Left hindlimb (tissue), 1 donor: ENCODE measurements at places on chromosomes 12 and 14.

DNA sequence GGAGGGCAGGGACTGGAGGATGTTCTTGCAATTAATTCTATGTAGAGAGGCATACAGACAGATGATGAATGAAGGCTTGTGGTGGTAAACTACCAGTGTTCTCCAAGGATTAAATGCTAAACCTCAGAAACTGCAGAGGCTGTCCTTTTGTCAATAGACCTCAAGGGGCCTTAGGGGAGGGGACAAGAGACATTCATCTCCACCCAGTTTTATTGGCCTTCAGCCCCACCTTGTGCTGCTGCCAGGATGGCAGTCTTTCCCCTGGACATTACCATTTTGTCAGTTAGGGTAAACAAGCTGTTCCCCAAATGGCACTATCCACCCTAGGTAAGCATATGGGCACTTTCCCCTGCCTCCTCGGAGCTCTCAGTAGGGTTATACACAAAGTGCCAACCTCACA is 4.9 kb upstream of the SMAGP start:
- no peak for DNase-seq

DNA sequence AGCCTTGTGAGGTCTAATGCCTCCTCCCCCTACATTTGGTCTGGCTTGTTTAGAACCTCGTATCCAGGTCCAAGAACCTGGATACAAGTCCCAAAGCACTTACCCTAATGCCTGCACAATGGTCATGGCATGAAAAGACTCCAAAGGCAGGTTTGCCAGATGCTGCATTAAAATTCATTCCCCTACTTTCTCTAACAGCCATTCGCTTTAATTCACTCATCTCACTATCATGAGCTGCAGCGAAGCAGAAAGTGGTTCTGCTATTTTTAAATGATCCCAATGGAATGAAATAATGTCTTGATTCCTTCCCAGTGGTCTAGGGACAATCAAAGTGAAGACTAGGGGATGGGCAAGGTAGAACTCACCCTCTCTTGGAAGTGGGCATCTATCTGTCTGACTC is 72.5 kb upstream of the MAX start:
- no peak for DNase-seq

GRCh38 chr14:70957710-70958109 is 50.5 kb downstream of the PCNX1 start:
- DNase-seq, result no peak

DNA sequence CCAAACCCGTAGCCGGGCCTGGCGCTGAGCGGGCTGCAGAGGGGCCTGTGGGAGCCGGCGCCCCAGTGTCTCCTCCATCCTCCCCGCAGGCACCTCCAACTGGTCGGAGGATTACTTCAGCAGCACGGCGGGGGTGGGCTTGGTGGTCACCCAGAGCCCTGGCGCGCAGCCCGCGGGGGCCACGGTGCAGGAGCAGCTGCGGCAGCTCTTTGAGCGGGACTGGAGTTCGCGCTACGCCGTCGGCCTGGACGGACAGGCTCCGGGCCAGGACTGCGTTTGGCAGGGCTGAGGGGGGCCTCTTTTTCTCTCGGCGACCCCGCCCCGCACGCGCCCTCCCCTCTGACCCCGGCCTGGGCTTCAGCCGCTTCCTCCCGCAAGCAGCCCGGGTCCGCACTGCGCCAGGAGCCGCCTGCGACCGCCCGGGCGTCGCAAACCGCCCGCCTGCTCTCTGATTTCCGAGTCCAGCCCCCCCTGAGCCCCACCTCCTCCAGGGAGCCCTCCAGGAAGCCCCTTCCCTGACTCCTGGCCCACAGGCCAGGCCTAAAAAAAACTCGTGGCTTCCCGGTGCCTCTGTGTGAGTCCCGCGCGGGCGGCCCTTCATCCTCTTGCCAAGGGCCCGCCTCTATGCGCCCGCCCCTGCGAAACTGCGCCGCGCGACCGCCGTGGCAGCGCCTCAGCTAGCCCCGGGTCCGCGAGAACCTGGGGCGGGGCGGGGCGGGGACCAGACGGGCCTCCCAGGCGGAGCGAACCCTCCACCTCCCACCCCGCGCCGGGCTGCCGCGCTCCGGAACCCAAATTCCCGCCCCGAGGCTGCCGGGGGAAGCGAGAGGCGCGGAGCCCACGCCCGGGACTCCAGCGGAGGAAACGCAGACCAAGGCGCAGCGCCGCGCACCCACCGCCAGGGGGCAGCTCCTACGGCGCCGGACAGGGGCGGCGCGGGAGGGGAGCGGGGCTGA is 8.3 kb downstream of the PLD4 start:
- peak; percentile 93 for DNase-seq

- no peak for DNase-seq
Observed at GRCh38 chr12:70883855-70884254, 36.7 kb downstream of the PTPRR start.

- DNase-seq, result no peak
Observed at GRCh38 chr12:53830631-53831030, 78.9 kb upstream of the CISTR start.

DNA sequence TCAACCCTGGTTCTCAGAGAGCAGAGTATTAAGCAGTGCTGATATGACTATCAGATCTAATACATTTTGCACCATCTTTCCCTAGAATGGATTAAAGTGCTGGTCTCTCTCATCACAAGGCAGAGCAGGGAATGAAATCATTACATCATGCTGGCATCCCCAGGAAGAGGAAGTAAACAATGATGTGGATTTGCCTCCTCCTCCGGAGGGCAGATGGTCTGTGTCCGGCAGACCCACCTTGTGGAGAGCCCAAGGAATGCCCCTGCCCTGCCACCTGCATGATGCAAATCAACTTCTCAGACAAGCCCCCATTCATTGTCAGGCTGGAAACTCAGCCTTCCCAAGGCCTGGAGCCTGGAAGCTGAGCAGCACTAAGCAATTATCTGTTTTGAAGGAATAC is 1149.1 kb downstream of the VRK1 start:
- no peak for DNase-seq

- no peak for DNase-seq
Observed at GRCh38 chr12:8912914-8913313, 1.4 kb upstream of the PHC1 start.

GRCh38 chr12:1847411-1847810 is 27.0 kb downstream of the LRTM2 start:
- no peak for DNase-seq

DNA sequence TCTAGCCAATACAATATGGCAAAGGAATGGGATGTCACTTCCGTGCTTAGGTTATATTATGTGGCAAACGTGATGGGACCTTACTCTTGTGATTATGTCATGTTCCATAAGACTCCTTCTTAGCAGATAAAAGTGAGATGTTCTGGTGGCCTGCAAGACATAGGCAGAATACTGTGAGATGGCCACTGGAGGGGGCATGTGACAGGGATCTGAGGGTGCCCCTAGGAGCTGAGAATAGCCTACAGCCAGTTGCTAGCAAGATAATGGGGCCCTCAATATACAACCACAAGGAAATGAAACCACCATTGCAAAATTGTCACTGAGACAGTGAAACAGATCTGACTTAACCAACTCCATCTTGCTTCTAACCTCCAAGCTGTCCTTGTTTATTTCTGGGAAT is 151.4 kb upstream of the SSTR1 start:
- no peak for DNase-seq

DNA sequence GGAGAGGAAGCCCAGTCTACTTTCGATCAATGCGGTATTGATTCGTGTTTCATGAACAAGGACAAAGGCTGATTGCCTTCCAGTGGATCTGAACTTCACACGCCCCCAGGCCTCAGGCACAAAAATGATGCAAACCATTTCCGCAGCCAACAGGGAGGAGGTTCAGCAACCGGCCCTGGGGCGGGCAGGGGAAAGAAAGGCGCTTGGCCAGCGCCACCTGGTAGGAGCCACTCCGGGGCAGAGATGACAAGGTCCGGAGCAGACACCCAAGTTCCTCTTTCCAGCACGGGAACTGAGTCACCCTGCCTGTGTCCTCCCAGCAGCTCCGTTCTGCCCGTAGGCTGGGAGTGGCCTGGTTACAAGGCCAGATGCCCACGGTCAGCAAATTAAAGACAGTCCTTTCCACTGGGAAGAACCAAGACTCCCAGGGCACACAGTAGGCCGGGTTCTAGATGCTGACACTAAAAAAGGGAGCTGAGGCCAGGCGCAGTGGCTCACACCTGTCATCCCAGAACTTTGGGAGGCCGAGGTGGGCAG is 136.3 kb downstream of the SCARB1 start:
- DNase-seq, result peak; percentile 72

DNA sequence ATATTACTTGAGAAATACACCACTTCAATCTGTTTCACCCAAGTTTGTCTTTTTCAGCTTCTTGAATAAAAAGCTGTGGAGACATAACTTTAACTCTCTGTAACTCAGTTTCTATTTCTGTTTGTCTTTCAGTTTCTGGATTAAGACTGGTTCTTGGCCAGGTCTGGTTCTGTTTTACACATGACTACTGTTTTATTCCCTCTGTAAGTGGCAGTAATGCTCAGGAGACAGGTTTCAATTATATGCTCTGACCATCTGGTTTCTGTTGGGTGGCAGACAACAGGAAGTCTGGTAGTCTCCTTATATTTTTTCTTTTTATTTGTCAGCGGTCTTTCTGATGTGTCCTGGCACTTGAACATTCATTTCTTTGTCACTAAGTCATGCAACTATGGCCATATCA is 102.9 kb downstream of the RPS29 start:
- DNase-seq, result no peak

DNA sequence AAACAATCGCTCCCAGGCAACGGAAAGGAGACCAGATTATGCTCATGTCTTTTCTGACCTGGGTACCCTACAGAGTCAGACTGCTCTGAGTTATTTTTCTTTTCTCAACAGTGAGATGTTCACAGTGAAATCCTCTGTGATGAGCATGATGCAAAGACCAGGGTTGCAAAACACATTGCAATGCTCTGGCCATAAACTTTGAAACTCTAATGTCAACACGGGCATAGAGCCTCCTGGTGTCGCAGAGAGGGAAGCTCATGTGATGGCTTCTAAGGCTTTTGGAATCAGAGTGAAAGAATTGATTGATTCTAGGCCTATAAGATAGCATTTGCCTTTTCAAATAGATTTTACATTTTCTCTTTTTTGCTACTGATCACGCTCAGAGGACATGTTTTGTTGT is 193.4 kb downstream of the RASSF9 start:
- no peak for DNase-seq

DNA sequence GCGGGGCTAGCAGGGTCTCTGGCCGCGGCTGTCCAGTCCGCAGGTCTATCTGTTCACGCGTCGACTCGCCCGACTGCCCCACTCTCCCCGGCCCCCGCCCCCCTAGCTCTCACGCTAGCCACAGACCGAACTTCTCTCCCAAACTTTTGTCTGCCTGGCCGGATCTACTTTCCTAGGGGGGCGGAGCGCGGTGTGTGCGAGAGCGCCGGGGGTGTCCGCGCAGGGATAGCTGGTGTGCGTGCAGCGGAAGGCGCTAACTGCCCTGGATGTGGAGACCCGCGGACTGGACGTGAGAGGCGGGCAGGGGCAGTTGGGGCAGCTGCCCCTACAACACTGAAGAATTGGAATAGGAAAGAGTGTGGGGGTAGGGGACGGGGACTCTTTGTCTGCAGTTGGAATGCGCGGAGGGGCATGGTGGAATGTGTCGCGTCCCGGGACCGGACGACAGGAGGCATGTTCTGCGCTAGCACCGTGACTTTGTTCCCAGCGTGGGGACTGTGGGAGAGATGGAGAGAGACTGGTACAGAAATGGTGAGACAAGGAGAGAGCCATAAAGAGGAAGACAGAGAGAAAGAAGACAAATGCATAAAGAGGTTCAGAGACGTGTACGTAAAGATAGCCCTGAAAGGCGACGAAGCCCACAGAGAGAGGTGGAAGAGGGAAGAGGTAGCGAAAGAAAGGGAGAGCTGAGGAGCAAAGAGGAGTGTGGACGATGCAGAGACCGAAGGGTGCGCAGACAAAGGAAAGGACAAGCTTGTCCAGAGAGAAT is at the start of gene AJUBA:
TSS of gene AJUBA (minus strand) at position 75 of the 769 bp plus-strand sequence. CDS start 285 bp downstream, outside the sequence.
- DNase-seq, result peak; percentile 95

GRCh38 chr14:59627011-59627520 is 50.5 kb upstream of the CCDC175 start:
- DNase-seq, result no peak
